Activated T-cell treated with anti-CD3 and anti-CD28 coated beads for 1 hour (primary cell): ENCODE measurements at places on chromosomes 16 and 17.

- peak; percentile 35 for DNase-seq
These were observed 394 bp upstream of the CPD start for GRCh38 chr17:30378241-30378824.

GRCh38 chr16:83652943-83653342 lies 154.8 kb upstream of the HSBP1 start:
- no peak for DNase-seq

- DNase-seq, result no peak
These were observed 17.1 kb upstream of the HOXB13 start for GRCh38 chr17:48745381-48746275.

GRCh38 chr16:9434659-9435058 lies 343.2 kb downstream of the HAPSTR1 start:
- no peak for DNase-seq

GRCh38 chr17:13351046-13351445 lies 250.7 kb downstream of the HS3ST3A1 start:
- no peak for DNase-seq
